ENCODE measurements at places on chromosomes 7 and 10. TPM values are rescaled to one million over a fixed set of nuclear protein-coding genes. Genes with fewer than 3 reads are reported as not detected.

GRCh38 chr10:95650232-95650631 lies 6.3 kb downstream of the ALDH18A1 start:
- H3K36me3 ChIP-seq, result peaks cover 68% of the 10 kb centered on the region
- no peak for DNase-seq
- no peak overlapping the region for H3K27ac ChIP-seq
- no peak overlapping the region for H3K4me3 ChIP-seq

DNA sequence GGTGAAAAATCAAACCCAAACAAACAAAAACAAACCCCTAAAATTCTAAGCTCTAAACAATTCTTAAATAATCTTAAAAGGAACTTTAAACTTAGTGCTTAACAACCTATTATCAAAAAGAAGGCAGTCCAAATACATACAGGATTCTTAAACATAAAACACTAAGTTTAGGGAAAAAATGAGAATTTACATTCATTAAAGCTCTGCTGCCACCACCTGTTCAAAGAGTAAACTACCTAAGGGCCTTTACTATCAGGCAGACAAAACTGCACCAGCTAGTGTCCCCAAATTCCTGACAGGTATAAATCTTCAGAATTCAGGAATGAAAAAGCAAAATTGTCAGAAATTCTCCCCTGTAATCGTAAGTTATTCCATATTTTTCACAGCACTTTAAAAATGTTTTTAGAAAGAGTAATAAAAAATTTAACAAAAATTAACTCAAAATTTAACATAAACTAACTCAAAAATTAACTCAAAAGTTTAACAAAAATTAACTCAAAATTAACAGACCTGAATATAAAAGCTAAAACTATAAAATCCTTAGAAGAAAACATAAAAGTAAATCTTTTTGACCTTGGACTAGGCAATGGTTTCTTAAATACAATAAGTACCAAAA lies 55.1 kb downstream of the PDZD8 start:
- H3K27me3 ChIP-seq, result no peaks in the 10 kb centered on the region
- DNase-seq, result no peak
- peaks cover 7% of the 10 kb centered on the region for H3K4me1 ChIP-seq
- H3K4me3 ChIP-seq, result no peak overlapping the region
- no peaks in the 10 kb centered on the region for H3K36me3 ChIP-seq

DNA sequence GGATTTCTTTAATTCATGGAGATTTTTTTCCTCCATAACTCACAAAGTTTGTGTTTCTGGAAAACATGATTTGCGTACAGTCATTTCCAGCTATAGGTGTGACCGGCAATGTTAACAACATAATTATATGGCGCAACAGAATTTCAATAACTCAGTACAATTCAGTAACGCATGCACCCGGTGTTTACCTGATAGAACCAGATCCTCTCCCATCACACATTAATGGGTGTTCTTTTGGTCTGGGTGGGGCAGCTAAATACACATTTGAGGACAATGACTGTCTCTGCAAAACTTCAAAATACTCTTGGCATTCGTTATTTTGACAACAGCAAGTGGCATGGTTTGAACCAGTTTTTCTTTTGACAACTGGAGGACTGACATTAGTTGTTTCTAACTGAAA lies 102.3 kb downstream of the KLF6 start:
- H3K36me3 ChIP-seq, result no peaks in the 10 kb centered on the region
- H3K27me3 ChIP-seq, result no peaks in the 10 kb centered on the region
- no peak overlapping the region for H3K27ac ChIP-seq
- DNase-seq, result no peak
- H3K4me1 ChIP-seq, result peaks cover 2% of the 10 kb centered on the region

DNA sequence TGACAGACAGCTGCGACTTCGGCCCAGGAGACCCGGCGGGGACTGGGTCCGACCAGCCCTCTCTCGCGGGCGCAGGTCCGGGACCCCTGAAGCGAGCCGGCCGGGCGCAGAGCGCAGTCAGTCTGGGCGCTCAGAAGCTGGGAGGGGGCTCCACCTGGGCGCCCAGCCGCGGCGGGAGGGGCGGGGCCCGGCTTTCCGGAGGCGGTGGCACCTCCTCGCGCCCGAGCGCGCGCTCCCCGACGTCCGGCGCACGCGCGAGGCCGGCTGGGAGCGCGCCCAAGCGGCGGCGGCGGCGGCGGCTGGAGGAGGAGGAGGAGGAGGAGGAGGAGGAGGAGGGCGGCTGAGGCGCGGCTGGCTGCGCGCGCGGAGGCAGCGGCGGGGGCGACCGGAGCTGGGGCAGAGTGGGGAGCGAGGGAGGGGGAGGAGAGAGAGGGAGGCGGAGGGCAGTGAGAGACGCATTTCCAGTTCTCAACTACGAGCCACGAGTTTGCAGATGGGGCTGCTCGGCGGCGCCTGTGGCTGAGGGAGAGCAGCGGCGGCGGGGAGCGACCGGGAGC lies at the start of gene PALS2:
Gene PALS2, plus strand, starts transcription at position 456 of the 557 bp plus-strand sequence. CDS start 50,216 bp downstream, outside the sequence.
- H3K27me3 ChIP-seq, result peaks cover 15% of the 10 kb centered on the region
- H3K4me1 ChIP-seq, result peaks cover 21% of the 10 kb centered on the region
- H3K4me3 ChIP-seq, result peak within 1 kb of the TSS; percentile 91
- no peaks in the 10 kb centered on the region for H3K36me3 ChIP-seq

DNA sequence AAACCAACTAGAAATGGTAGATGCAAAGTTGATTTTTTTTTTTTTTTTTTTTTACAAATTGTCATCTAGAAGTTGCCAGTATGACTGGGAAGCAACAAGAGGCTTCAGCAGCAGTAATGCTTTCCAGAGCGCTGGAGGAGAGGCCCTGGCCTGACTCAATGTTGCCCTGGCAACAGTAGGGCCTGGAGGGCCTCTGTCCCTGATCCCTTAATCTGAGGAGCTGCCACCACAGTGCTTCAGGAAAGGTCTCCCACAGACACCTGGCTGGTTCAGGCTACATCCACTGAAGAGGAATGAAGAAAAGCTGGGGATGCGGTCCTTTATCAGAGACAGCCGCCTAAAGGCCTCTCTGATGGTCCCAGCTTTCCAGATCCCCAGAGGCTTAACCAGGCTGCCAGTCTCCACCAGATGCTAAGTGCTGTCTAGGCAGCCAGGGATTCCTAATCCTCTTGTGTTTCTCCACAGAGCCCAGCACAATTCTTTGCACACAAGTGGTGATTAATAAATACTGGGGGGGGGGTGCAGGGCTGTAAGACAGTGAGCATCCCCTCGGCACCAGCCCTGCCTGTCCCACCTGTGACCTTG lies 33.7 kb downstream of the ZNF777 start:
- no peaks in the 10 kb centered on the region for H3K4me1 ChIP-seq
- no peaks in the 10 kb centered on the region for H3K27me3 ChIP-seq
- DNase-seq, result no peak
- H3K27ac ChIP-seq, result no peak overlapping the region

DNA sequence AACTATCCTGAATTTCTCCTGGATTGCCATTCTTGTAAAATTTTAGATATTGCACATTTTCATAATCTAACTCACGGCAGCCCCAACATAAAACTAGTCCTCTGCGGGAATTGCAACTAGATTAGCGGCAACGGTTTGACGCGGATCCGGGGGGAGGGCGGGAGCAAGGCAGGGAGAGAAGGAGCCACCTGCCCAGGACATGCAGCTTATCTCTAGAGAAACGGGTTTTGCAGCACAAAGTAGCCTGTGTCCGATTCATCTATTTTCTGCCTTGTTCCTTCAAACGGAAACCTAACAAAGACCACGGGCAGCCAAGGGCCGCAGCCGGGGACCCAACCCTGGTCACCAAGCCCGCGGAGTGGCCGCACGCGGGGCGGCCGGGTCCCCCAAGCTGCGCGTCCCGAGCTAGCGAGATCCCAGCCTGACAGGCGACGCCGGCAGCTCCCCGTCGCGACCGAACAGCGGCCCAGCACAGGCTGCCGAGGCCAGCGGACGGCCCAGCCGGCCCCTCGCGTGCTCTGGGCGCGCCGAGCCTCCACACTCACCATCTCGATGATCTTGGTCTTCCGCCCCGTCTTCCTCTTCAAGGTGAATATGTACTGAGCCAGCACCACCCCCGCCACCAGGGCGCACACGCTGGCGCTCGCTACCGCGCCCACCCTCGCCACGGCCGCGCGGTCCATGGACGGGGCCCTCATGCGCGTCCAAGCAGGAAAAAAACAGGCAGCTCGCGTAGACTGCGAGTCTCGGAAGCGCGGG lies at the start of gene NT5C3A:
Gene NT5C3A, minus strand, starts transcription at position 754 of the 759 bp plus-strand sequence. Its CDS starts 71 bp downstream, at position 683.
- peaks cover 12% of the 10 kb centered on the region for H3K4me1 ChIP-seq
- DNase-seq, result peak; percentile 88
- H3K27me3 ChIP-seq, result no peaks in the 10 kb centered on the region
- peak within 1 kb of the TSS; percentile 85 for H3K27ac ChIP-seq
- H3K36me3 ChIP-seq, result no peaks in the 10 kb centered on the region

GRCh38 chr7:32037650-32038198 lies 32.5 kb downstream of the PDE1C start:
- DNase-seq, result no peak
- H3K27me3 ChIP-seq, result no peaks in the 10 kb centered on the region
- no peak overlapping the region for H3K4me3 ChIP-seq

GRCh38 chr7:66886152-66886551 lies 34.9 kb upstream of the TMEM248 start:
- no peaks in the 10 kb centered on the region for H3K27me3 ChIP-seq
- H3K4me3 ChIP-seq, result no peak overlapping the region
- no peak for DNase-seq
- H3K36me3 ChIP-seq, result no peaks in the 10 kb centered on the region
- H3K4me1 ChIP-seq, result no peaks in the 10 kb centered on the region

DNA sequence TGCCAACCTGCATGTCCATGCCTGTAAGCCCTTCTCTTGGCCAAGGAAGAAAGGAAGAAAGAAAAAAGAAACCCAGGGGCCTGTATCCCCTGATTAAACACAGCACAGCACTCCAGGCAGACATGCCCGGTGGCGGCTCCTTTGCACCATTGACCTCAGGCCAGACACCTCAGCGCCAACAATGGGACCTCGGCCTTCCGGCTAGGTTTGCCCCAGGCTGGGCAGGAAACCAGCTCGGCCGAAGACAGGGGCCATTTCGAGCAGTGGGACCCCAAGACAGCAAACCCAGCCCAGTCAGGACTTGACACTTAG lies 2.8 kb downstream of the HOXA10 start:
- peak overlapping the region; percentile 76 for H3K27ac ChIP-seq
- H3K36me3 ChIP-seq, result peaks cover 18% of the 10 kb centered on the region
- no peaks in the 10 kb centered on the region for H3K27me3 ChIP-seq
- H3K4me1 ChIP-seq, result peaks cover 43% of the 10 kb centered on the region
- peak overlapping the region; percentile 75 for H3K4me3 ChIP-seq

DNA sequence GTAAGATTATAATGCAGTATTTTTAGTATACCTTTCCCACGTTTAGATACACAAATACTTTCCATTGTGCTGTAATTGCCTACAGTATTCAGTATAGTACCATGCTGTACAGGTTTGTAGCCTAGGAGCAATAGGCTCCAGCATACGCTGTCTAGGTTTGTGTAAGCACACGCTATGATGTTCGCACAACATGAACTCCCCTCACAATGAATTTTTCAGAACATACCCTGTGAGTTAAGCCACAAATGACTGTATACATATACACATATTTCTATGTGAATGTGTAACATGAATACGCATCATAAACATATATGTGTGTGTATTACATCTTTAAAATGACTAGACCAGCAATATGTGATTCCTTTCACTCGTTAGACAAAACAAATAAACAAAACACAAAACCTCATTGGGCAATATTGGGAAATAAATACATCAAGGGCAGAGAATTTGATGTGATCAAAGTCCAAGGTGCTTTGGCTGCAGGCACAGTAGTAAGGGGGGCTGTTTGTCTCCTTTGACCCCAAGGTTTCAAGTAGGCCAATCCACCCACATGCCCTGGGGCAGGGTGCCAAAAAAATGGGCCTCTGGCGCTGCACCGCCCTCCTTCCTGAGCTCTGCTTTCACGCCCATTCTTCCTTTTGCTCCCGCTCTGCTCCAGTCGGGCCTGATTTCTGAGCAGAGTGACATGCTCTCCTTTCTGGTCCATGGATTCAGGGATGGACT lies 33.9 kb downstream of the CHN2 start:
- no peaks in the 10 kb centered on the region for H3K4me1 ChIP-seq
- no peak overlapping the region for H3K27ac ChIP-seq
- no peak for DNase-seq
- H3K36me3 ChIP-seq, result no peaks in the 10 kb centered on the region

DNA sequence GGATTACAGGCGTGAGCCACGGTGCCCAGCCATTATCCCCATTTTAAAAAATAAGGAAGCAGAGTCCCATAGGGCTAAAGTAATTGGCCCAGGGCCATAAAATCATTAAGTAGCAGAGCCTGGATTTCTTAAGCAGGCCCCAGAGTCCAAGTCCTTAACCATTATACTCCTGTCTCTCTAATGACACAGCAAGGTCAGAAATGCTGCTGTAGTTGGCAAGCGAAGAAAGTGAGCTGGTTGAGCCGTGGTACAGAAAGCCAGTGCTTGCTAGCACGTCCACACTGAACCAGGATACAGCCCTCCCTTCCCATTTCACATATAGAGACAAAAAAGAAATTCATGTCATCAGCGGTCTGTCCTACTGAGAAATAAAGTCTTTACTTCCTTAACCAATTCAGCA lies 562.7 kb downstream of the GALNT17 start:
- no peak for DNase-seq
- H3K4me3 ChIP-seq, result no peak overlapping the region
- H3K4me1 ChIP-seq, result no peaks in the 10 kb centered on the region
- H3K27ac ChIP-seq, result no peak overlapping the region

DNA sequence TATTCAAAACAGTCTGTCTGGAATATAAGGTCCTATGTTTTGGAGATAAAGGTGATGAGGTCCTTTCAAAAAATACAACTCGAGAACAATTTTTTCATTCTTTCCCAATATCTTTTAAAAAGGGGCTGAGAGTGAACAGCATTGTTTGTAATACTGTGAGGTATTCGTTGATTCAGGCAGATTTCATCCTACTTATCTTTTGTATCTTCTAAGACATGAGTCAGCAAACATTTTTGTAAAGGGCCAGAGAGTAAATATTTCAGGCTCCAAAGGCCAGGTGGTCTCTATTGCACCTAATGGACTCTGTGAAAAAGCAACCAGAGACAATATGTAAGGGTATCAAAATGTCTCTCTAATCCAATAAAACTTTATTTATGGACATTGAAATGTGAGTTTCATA lies 8.1 kb upstream of the ANK3 start:
- no peak for DNase-seq
- no peak overlapping the region for H3K4me3 ChIP-seq
- H3K27me3 ChIP-seq, result no peaks in the 10 kb centered on the region
- H3K36me3 ChIP-seq, result no peaks in the 10 kb centered on the region
- peaks cover 5% of the 10 kb centered on the region for H3K4me1 ChIP-seq

DNA sequence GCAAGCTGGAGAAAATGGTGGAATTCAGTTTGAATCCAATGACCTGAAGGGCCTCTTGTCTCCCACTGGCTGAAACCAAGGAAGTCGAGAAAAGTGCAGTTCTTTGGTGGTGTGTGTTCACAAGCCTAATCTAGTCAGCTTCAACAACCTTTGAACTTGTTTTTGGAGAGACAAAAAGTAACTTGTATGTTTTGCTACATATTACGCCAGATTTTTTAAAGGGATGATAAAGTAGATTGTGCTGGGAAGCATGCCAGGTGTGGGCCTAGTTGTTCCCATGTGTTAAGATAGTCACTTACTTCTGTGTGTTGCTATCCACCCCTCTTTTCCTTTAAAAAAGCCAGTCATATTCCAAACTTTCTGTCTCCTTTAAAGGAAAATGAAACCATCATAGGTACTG lies 79.7 kb upstream of the FAM3C start:
- H3K27ac ChIP-seq, result no peak overlapping the region
- no peaks in the 10 kb centered on the region for H3K4me1 ChIP-seq
- H3K4me3 ChIP-seq, result no peak overlapping the region
- DNase-seq, result no peak

ARPC1B gene
- 273 TPM for total RNA-seq

NYAP1 gene
- total RNA-seq, result under 0.01 TPM

GTF2IRD2 gene
- total RNA-seq, result 17.0 TPM

FAM24B gene
- 4.4 TPM for total RNA-seq

NME8 gene
- total RNA-seq, result not detected

Data from osteoblast (primary cell).